ENCODE measurements at places on chromosomes 1 and 21. TPM values are rescaled to one million over a fixed set of nuclear protein-coding genes. Genes with fewer than 3 reads are reported as not detected.

DNA sequence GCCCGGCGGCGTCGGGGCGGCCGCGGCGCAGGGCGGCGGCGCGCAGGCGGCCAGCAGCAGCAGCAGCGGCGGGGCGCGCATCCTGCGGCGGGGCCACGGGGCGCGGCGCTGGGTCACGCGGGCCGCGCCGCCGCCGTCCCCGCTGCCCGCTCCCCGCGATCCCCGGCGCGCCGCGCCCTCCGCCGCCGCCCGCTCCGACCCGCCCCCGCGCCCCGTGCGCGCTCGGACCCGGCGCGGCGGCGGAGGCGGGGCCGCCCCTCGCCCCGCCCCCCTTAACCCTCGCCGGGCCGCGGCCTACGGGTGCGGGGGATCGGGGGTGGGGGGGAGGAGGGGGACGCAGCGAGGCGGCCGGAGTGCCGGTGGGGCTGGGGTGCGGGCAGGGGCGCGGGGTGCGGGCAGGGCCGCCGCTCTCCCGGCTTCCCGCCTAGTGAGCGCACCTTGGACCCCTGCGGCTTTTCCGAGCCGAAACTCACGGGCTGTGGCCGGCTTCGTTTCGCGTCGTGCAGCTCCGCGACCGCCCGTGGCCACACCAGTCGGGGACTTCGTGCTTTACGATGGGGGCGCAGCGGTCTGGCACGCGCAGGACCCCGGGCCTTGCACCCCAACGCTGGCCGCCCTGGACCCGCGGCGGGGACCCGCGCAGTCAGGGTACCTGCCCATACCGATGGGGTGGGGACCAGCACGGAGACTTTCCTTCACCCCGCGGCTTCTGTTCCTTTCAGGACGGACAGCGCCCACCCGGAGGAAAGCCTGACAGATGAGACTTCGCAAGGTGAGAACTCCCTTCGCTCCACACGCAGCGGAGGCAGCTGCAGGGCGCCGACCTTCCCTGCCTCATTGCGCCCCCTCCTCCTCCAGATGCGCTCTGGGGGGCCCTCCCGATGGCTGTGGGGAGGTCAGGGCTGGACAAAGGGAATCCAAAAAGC lies at the start of gene FNDC10:
TSS of gene FNDC10 (minus strand) at position 201 of the 926 bp plus-strand sequence. CDS start at position 81, 120 bp downstream.
- peak within 1 kb of the TSS; percentile 80 for H3K4me3 ChIP-seq
- H3K36me3 ChIP-seq = no peaks in the 10 kb centered on the region
- DNase-seq = no peak
- H3K4me1 ChIP-seq = no peaks in the 10 kb centered on the region

- peaks cover 14% of the 10 kb centered on the region for H3K27me3 ChIP-seq
- no peaks in the 10 kb centered on the region for H3K36me3 ChIP-seq
- H3K27ac ChIP-seq = no peak overlapping the region
- peak overlapping the region; percentile 64 for H3K4me3 ChIP-seq
Observed at GRCh38 chr21:34885626-34886239, 163.4 kb downstream of the RUNX1 start.

PDXK gene
- total RNA-seq = 63.8 TPM

CR1L gene
- not detected for total RNA-seq

DNA sequence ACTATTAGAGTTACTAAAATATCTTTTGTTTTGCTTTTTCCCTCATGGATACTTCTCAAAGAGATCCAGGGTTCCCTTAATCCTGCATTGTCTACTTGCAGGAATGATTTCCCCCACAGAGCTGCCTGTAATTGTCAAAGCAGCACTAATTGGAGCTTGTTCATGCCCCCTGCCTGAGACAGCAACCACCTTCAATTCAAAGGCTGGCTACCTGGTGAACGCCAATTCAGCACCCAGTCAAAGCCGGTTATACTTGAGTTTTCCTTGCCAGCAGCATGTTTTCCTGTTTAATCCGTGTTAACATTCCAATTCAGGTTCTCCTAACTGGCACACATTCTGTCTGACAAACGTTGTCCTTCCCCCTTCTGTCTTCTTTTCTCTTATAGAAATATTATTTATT lies 382.9 kb downstream of the NTNG1 start:
- DNase-seq = no peak
- H3K4me1 ChIP-seq = peaks cover 8% of the 10 kb centered on the region
- no peak overlapping the region for H3K27ac ChIP-seq
- no peak overlapping the region for H3K4me3 ChIP-seq
- no peaks in the 10 kb centered on the region for H3K36me3 ChIP-seq

Data from glutamatergic neuron (in vitro differentiated cells).